Gastrocnemius medialis (tissue), 4 donors: ENCODE measurements at places on chromosomes 3 and 15. TPM values are rescaled to one million over a fixed set of nuclear protein-coding genes. Genes with fewer than 3 reads are reported as not detected.

RPLP1 gene
- 1,174 TPM for total RNA-seq

DNA sequence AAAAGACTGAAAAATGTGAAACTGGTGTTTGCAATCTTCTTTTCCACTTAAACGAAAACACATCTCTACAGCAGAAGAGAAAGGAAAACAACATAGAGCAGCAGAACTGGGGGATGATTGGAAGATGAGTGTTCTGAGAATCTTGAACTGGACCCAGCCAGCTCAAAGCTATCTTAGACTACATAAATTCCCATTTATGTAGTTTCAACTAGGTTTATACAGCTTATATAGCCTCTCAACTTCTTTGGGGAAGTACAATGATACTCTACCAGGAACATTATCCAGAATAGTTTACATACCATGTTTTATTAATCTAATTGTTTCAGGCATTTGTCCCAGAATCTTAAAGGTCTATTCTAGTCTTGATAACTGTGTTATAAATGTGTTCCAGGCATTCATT, 658.2 kb upstream of the LMCD1 start:
- no peaks in the 10 kb centered on the region for H3K27me3 ChIP-seq
- DNase-seq, result no peak
- no peaks in the 10 kb centered on the region for H3K4me1 ChIP-seq
- H3K36me3 ChIP-seq, result no peaks in the 10 kb centered on the region

GRCh38 chr3:175798326-175798725, 939.2 kb downstream of the NAALADL2 start:
- H3K36me3 ChIP-seq, result no peaks in the 10 kb centered on the region
- no peaks in the 10 kb centered on the region for H3K27me3 ChIP-seq
- no peak overlapping the region for H3K27ac ChIP-seq
- H3K4me3 ChIP-seq, result no peak overlapping the region

DNA sequence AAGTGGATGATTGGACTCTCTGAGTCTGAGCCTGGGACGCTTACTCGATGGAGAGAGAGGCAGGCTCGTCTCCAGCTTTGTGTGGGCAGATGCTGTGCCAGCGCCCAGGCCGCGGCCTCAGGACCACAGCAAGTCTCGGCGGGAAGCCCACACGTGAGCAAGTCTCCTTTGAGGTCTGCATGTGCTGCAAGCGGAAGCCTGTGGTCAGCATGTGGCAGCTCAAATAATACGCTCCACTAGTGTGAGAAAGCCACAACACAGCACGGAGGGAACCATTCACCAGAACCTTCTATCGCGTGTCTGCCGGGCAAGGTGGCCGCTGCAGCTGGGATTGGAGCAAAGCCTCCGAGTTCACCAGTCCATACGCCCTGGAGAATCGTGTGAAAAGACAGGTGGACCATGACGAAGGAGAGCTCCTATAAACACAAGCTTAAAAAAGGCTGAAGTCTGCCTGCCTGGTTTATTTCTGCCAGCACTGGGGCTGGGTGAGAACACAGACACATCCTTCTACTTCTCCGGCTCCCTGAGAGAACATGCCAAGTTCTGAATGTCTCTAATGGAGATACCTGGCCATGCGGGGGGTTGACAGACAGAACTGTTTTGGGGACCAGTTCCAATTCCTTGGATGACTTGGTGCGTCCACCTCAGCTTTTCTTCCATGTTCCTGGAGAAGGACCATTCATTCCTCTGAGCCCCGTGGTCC, 82.0 kb upstream of the LRIG1 start:
- no peaks in the 10 kb centered on the region for H3K36me3 ChIP-seq
- no peak overlapping the region for H3K4me3 ChIP-seq
- DNase-seq, result no peak
- H3K4me1 ChIP-seq, result no peaks in the 10 kb centered on the region
- no peak overlapping the region for H3K27ac ChIP-seq

MAN2A2 gene
- 56.8 TPM for total RNA-seq

- peaks cover 54% of the 10 kb centered on the region for H3K4me1 ChIP-seq
- no peak overlapping the region for H3K4me3 ChIP-seq
- H3K36me3 ChIP-seq, result no peaks in the 10 kb centered on the region
Observed at GRCh38 chr3:46925585-46925934, 48.0 kb downstream of the PTH1R start.

- no peaks in the 10 kb centered on the region for H3K4me1 ChIP-seq
- H3K36me3 ChIP-seq, result no peaks in the 10 kb centered on the region
- H3K27me3 ChIP-seq, result no peaks in the 10 kb centered on the region
- no peak overlapping the region for H3K27ac ChIP-seq
Observed at GRCh38 chr15:73264881-73265280, 103.9 kb downstream of the HCN4 start.

DNA sequence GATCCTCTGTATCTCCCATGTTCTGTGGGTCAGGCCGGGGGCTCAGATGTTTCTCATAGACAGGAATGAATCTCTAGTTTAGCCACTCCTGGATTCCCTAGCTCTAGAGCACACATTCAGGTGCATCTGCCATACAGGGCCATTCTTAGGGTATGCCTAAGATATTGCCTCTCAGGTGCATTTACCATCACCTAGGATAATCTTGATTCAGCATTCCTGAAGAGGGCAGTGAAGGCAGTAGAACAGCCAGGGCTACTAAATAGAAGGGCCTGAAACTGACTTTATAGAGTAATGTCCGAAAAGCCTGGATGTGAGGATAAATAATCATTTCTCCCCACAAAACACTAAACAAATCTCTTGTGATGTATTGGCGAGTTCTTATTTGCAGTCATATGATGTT, 882.0 kb downstream of the AGBL1 start:
- DNase-seq, result no peak
- H3K36me3 ChIP-seq, result no peaks in the 10 kb centered on the region
- no peak overlapping the region for H3K4me3 ChIP-seq

DNA sequence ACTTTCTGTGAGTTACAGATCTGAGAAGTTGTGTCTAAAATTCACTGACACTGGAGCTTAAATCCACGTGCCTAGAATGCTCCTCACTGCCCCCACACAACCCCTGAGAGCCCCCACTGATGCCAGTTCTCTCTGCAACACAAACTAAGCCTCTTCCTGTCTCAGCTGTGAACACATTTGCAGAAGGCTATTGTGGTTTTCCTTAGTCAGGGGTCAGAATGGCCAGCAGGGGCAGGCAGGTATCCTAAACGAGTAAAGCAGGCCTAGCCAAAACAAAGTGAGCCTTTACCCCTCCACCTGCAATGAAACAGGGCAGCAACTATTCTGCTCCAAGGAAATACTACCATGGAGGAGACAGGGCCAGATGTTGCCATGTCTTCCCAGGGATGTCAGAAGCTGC, 78.6 kb downstream of the FHIT start:
- no peaks in the 10 kb centered on the region for H3K27me3 ChIP-seq
- no peak overlapping the region for H3K27ac ChIP-seq
- H3K4me3 ChIP-seq, result no peak overlapping the region

DNA sequence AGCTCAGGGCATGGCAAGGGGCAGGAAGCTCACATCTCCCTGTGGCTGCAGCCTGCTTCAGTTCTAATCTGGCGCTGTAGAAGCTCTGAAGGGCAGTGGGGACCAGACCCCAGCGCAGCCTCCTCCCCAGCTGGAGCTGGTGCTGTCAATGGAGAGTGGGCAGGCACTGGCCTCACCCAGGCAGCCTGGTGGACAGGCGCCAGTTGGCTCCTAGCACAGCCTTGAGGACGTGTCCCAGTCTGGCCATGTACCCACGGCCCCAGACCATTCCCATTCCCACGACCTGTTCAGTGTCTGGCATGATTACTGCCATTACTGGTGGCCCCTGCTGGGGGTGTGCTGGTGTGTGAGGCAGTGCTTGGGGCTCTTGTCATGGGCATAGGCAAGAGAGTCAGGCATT, 16.3 kb downstream of the TYRO3 start:
- no peaks in the 10 kb centered on the region for H3K27me3 ChIP-seq
- no peaks in the 10 kb centered on the region for H3K4me1 ChIP-seq
- H3K4me3 ChIP-seq, result no peak overlapping the region
- DNase-seq, result no peak
- no peak overlapping the region for H3K27ac ChIP-seq

- no peaks in the 10 kb centered on the region for H3K27me3 ChIP-seq
- no peak for DNase-seq
- no peaks in the 10 kb centered on the region for H3K36me3 ChIP-seq
- H3K4me3 ChIP-seq, result peak overlapping the region; percentile 93
- H3K27ac ChIP-seq, result peak overlapping the region; percentile 91
- peaks cover 28% of the 10 kb centered on the region for H3K4me1 ChIP-seq
Observed at GRCh38 chr15:52527911-52528563, 643 bp downstream of the MYO5A start.

AMT gene
- 1.1 TPM for total RNA-seq

CPLX3 gene
- total RNA-seq, result not detected

DNA sequence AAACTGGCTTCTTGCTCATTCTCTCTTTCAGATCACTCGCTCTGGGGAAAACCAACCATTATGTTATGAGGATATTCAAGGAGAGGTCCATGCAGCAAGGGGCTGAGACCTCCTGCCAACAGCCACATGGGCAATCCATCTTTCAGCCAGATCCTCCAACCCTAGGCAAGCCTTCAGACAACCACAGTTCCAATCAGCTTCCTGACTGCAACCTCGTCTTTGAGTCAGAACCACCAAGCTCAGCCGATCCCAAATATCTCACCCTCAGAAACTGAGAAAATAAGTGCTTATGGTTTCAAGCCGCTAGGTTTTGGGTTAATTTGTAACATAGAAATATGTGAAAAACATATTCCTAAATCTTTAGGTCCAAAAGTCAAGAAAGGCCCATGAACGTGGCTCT, 10.3 kb downstream of the LDHAL6B start:
- DNase-seq, result no peak
- H3K36me3 ChIP-seq, result peaks cover 30% of the 10 kb centered on the region
- no peaks in the 10 kb centered on the region for H3K4me1 ChIP-seq
- H3K27me3 ChIP-seq, result no peaks in the 10 kb centered on the region
- no peak overlapping the region for H3K27ac ChIP-seq

DNA sequence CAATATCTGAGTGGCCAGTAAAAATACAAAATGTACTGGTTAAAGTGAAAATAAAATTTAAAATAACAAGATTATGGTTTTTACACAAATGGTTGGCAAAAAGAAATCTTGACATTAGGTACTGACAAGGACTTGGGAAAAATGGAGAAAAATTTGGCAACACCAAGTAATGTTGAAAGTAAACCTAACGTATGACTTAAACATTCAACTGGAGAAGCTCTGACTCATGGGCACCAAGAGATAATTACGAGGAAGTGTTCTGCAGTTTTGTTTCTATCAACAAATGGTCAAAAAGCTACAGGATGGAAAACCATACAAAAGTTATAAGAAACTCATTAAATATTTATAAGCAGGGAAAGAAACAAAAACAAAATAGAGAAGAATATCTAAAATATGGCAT, 177.7 kb downstream of the ZNF385D start:
- DNase-seq, result no peak
- H3K36me3 ChIP-seq, result no peaks in the 10 kb centered on the region
- H3K4me3 ChIP-seq, result no peak overlapping the region
- no peak overlapping the region for H3K27ac ChIP-seq

EIF2A gene
- total RNA-seq, result 157 TPM

TMED3 gene
- 7.0 TPM for total RNA-seq

MOBP gene
- total RNA-seq, result not detected

GRCh38 chr3:193909387-193909786, 226.6 kb upstream of the HES1 start:
- no peaks in the 10 kb centered on the region for H3K4me1 ChIP-seq
- no peak overlapping the region for H3K4me3 ChIP-seq
- H3K36me3 ChIP-seq, result no peaks in the 10 kb centered on the region
- no peaks in the 10 kb centered on the region for H3K27me3 ChIP-seq

- peak overlapping the region; percentile 64 for H3K27ac ChIP-seq
- DNase-seq, result no peak
- no peak overlapping the region for H3K4me3 ChIP-seq
- H3K27me3 ChIP-seq, result no peaks in the 10 kb centered on the region
- H3K4me1 ChIP-seq, result peaks cover 34% of the 10 kb centered on the region
Observed at GRCh38 chr3:30751610-30752299, 142.7 kb downstream of the GADL1 start.

DNA sequence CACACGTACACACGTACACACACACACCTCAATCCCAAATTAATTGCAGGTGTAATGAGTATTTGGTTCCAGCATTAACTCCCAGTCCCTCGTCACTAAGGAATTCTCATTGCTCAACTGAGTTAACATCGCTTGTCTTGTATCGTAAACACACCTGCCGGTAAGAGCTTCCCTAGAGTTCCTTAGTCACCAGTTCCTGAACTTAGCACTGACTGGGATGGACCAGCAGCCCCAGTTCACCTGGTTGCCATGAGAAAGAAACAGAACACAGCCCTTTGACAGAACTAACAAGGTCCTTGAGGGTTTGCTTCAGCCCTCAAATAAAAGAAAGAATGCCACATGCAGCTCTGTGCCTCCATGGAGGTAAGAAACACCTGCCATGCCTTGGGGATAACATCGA, 66.3 kb upstream of the SLCO3A1 start:
- H3K4me1 ChIP-seq, result peaks cover 10% of the 10 kb centered on the region
- H3K36me3 ChIP-seq, result no peaks in the 10 kb centered on the region
- H3K27me3 ChIP-seq, result no peaks in the 10 kb centered on the region
- no peak overlapping the region for H3K27ac ChIP-seq
- no peak overlapping the region for H3K4me3 ChIP-seq

DNA sequence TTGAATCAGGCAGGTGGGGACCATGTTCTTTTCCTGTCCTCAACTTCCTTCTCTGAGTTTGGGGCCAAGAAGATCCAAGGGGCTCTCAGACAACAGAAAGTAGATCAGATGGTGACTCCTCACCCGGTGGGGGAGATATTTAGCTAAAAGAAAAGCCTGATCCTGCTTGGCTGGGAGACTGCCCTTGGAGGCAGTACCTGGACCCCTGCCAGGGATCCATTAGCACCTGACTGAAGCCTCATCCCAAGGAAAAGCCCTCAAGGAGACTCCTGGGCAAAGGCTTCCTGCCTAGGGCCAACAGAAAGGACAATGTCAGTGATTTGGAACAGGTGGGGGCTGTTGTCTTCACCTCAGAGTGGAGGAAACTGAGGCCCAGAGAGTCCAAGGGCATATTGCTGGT, 33.5 kb upstream of the HHATL start:
- H3K4me3 ChIP-seq, result no peak overlapping the region
- H3K27me3 ChIP-seq, result no peaks in the 10 kb centered on the region
- H3K4me1 ChIP-seq, result peaks cover 32% of the 10 kb centered on the region
- DNase-seq, result no peak
- H3K36me3 ChIP-seq, result no peaks in the 10 kb centered on the region
- peak overlapping the region; percentile 1 for H3K27ac ChIP-seq

GRCh38 chr15:99158626-99159412, 53.9 kb downstream of the SYNM start:
- no peaks in the 10 kb centered on the region for H3K27me3 ChIP-seq
- H3K4me1 ChIP-seq, result peaks cover 10% of the 10 kb centered on the region
- no peak overlapping the region for H3K4me3 ChIP-seq
- no peak overlapping the region for H3K27ac ChIP-seq
- no peak for DNase-seq
- no peaks in the 10 kb centered on the region for H3K36me3 ChIP-seq

DNA sequence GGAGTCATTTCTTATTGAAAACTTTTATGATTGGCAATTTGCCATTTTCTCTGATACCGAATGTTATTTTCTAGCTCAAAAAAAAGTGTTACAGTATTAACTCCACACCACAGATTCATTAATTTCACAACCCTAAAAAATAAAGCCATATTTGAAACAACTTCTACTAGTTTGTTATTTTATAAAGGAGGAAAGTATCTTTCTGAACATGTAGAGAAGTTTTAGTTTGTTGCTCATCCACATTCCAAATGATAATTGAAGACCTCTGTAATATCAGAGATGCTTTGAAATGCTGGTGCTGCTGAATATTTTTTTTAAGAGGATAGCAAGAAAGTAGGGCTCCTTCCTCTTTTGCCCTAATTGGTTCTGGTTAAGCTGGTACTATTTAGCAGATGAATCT, 1.9 kb downstream of the VGLL3 start:
- DNase-seq, result no peak
- peaks cover 4% of the 10 kb centered on the region for H3K4me1 ChIP-seq
- H3K36me3 ChIP-seq, result no peaks in the 10 kb centered on the region
- H3K4me3 ChIP-seq, result peak overlapping the region; percentile 42
